ENCODE measurements at places on chromosomes 7 and 10.

GRCh38 chr10:72800741-72801092 is 92.8 kb upstream of the OIT3 start:
- DNase-seq, result no peak

DNA sequence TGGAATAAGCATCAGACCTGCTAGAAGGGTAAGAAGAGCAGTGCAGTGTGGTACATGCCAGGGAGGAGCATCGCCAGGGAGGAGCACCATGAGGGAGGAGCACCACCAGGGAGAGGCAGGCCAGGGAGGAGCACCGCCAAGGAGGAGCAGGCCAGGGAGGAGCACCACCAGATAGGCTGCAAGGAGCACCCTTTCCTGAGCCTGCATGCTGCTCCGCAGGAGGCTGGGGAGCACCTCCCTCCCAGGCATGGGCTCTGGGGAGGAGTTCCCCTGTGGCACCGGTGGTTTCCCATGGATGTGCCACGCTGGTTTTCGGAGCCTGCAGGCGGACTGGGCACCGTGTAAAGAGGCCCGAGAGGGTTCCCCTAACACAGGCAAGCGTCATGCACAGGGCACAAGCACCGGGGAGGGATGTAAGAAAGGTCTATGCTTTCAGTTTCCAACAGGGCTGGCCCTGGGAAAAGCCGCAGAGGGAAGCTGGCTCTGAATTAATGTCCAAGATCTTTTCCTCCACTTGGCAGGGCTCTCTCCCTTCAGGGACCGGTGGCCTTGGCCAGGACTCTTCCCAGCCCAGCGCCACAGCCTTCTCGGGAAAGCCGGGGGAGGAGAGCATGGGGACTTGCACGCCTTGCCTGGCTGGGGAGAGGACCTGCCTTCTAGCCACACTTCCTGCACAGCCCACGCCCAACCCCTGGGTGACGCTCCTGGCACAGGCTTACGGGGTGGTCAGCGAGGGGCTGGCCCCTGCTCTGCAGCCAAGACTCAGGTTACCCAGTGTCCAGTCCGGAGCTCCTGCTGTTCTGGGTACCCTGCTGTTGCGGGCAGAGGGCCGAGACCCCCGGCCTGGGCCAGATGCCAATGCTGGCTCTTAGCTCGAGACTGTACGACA is 11.5 kb upstream of the GPER1 start:
- DNase-seq, result no peak

DNA sequence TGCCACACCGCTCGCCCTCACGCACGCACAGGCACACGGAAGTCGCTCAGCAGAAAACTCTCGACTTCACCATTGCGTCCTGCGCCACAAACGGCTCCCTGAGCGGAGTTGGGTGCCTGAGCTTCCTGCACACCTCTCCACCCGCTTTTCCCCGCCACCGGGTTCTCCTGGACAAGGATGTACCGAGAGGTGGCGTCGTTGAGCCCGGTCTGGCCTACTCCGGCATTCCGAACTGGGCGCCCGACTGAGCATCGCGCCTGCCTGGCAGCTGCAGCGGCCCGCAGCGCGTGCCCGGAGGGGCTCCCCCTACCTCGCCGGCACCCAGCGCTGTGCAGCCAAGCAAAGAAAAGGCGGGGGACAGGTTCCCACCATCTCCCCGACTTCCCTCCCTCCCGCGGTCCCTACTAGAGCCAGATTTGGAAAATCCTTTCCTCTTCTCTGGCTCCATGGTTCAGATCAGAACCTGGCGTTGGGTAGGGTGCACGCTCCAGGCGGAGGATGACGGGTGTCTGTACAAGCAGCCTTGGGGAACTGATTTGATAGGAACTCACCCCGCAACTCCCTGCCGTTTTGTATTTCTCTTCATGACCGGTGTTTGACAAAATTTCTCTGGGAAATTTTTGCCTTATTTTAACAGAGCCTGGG is 1.7 kb downstream of the SORCS3 start:
- peak; percentile 19 for DNase-seq

DNA sequence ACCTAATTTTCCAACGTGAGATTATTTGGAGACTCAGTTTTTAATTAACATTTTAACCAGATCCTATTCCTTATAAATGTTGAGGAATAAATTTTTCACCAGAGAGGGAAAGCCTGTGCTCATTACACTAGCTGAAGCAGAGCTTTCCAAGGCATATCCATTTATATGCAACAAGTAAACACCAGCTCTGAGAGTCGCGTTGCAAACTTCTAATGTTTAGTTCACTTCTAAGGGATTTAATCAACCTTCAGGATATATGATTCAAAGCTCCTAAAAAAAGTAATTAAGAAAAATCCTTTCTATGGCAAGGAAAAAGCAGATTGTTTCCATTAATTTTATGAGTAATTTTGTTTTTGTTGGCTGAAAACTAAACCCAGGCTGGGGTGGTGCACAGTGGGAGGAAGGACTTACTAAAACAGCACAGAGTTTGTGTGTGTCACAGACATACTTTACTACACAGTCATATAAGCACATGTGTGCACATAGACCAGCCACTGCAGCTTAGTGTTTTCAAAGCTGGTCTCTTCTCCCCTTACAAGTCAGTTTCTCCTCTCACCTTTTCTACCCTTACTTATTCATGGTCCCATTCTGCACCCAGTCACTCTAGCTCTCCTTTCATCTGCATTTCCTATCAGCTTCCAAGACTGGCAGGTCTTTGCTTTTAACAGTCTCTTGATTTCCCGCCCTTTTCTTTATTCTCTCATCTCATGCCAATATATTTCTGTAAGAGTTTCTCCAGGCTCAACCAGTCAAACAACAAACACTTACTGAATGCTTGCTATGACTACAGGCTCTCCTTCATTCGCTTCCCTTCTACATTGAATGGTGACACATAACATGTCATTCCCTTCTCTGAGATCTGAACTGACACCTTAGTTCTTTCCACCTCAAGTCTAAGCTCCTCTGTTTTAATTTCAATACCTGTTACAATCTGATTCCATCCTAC is 81.1 kb upstream of the FZD1 start:
- peak; percentile 87 for DNase-seq

- no peak for DNase-seq
Measured at GRCh38 chr10:13733071-13733470, 146.3 kb downstream of the PRPF18 start.

- DNase-seq, result no peak
Measured at GRCh38 chr10:2953495-2953894, 113.9 kb upstream of the PFKP start.

GRCh38 chr7:80335511-80336231 is 176.2 kb downstream of the GNAT3 start:
- DNase-seq, result peak; percentile 17

DNA sequence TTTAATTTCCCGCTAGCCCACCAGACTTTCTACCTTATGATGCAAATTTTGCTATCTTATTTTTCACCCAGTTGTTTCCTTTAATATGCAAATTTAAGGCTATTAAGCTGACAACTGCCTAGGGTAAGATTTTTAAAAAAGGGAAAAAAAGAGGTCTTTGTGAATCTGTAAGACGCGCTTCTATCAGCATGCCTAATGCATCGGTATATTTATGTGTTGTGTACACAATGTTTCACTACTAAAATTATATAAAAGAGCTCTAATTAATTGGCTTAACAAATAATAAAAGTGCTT is 386.6 kb downstream of the KIF20B start:
- no peak for DNase-seq

All from AG08395 (cell line).